ENCODE measurements at places on chromosomes 5 and 9.

DNA sequence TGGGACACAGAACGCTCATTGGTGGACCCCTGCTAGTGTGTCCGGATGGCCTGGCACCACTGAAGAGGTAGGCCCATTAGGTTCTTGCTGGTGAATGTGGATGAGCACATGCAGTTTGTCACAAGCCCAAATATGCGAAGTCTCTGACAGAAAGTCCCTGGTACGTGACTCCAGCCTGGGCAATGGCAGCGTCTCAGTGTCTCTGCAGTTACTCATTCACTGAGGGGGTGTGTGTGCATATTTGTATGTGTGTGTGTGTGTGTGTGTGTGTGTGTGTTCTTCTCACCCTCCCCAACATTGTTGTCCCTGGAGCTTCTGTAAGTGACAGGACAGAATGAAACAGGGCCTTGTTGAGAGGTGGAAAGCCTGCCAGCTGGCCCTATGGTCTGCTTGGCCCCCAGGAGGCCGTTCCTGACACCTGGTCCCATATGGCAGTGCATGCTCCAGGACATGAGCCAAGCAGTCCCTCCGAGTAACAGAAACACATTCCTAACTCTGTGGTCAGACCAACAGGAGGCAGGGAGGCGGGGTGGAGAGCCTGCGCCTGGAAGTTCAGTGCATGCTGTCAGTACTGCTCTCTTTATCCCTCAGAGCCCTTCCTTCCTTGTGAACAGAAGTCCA lies 169.9 kb downstream of the SLC28A3 start:
- no peak for DNase-seq

DNA sequence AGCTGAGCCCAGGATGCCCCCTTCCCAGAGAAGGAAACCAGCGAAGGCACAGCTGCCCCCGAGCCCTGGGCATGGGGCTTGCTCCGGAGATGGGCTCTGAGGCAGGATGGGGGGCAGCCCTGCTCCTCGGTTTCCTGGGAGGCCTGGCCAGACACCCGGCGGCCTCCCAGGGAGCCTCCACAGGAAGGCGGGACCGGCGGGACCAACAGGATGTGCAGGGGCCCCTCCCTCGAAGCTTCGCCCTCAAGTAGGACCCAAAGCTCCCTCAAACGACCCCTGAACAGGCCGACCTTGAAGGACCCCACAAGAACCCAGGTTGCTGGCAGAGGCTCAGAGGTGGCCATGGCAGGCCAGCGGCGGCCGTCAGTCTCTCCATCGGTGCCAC lies 11.7 kb downstream of the EXD3 start:
- DNase-seq = no peak

DNA sequence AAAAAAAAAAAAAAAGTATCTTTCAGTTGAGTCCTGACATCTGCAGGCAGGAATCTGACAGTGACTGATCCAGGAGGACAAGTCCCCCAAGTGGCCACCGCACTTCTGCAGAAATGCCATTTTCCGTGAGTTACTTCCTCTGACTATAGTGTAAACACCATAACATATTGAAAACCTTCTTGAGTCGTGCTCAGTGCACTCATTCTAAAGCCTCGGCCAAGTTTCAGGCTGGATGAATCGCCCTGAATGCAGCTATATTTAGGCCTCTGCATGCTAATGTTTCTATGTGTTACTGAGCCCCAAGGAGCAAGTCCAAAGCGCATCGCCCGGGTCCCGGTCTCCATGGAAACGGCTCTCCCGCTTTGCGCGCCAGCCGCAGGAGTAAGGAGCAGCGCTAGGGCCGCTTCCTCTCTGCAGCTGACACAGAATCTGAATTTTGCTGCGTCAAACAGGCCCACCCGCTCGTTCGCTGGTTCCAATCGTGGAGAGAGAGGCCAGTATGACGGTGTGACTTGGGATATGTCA lies 335.4 kb downstream of the MSX2 start:
- DNase-seq = peak; percentile 12

DNA sequence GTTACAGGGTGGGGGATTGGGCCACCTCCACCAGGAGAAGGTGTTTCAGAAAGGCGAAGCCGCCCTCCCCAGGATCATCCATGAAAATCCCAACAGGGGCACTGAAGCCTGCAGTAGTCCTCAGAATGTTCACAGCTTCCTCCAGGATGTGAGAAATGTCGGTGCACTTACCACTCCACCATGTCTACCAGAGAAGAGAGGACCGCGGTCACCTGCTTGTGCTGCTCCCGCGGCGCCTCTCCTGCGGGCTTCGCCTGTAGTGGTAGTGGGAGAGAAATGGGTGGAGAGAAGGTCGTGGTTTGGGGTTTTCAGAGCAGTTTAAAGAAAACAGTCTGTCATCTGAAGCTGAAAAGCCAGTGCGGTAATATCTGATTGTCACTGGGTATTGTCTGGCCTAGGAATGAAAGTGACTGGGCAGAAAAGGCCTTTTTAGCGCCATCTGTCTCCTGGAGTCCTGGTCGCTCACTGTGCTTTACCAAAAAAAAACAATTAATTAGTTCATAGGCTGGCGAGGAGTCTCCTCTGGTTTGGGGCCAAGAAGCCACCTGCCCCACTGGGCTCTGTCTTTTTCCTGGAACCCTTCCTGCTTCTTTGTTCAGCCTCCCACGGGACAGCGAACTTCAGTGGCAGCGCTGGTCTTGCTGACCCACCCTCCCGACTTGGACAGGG lies 23.0 kb upstream of the PPP1R26 start:
- no peak for DNase-seq

DNA sequence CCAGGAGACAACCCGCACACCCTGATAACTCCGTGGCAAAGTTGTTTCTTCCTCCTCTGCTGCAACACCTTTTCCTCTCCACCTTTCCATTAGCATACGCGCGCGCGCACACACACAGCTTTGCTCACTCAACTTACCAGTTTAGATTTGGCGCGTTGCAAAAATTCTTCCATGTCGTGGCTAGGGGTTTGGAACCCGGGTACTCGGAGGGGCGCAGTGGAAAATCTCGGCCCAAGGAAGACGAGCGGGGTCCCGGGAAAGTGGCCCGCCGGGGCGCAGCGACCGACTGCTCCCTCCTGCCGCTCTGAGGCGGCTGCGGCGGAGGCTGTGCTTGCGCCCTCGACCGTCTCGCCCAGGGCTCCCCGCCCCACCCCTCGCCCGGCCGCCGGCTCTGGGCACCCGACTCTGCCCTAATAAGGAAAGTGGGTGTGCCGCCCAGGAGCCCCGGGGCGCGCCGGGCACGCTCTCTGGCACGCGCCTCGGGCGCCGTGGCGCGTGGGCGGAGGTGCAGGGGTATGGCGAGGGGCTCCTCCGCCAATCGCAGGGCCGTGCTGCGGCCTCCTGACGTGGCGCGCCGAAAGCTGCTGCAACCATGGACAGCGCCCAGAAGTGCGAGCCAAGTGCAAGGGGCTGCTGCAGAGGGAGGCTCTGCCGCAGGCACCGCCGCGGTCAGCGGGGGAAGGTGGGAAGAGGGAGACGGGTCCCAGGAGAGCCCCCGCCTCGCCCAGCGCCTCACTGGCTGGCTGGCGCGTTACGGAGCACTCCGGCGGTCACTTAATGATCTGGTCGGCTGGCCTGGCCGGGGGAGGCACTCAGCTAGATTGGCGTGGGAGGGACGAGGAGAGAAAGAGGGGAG lies at the start of gene PRUNE2:
Gene PRUNE2 (minus strand): TSS at position 324 of the 856 bp plus-strand sequence. CDS start 151 bp downstream, at position 173.
- peak; percentile 41 for DNase-seq
